ENCODE measurements at places on chromosomes 7 and 10. TPM values are rescaled to one million over a fixed set of nuclear protein-coding genes. Genes with fewer than 3 reads are reported as not detected.

The PDE6C gene
- total RNA-seq: not detected

The HOXA3 gene
- 2.2 TPM for total RNA-seq

The H2BK1 gene
- not detected for total RNA-seq

The CRTAC1 gene
- 0.10 TPM for total RNA-seq

The HABP2 gene
- total RNA-seq: not detected

The EN2 gene
- not detected for total RNA-seq

Data from G401 (cell line).